Metanephros (tissue), 2 donors: ENCODE measurements at places on chromosomes 11 and 22. TPM values are rescaled to one million over a fixed set of nuclear protein-coding genes. Genes with fewer than 3 reads are reported as not detected.

Gene EI24
- 62.2 TPM for total RNA-seq

Gene C1QTNF5
- 39.0 TPM for total RNA-seq

Gene SYT7
- total RNA-seq: 7.2 TPM

Gene MS4A7
- total RNA-seq: 13.0 TPM

Gene OR6A2
- total RNA-seq: 0.41 TPM

Gene SCUBE2
- 13.6 TPM for total RNA-seq

Gene PGA4
- 5.0 TPM for total RNA-seq

Gene LAYN
- 7.9 TPM for total RNA-seq

Gene PATE1
- total RNA-seq: not detected

Gene TPBGL
- 0.06 TPM for total RNA-seq

Gene POTEH
- not detected for total RNA-seq

Gene SORL1
- 67.6 TPM for total RNA-seq

Gene SYVN1
- 22.3 TPM for total RNA-seq

Gene CRYBB3
- total RNA-seq: not detected

Gene HPX
- 2.5 TPM for total RNA-seq

Gene PATE4
- not detected for total RNA-seq

Gene SAA4
- not detected for total RNA-seq

Gene LARGE1
- total RNA-seq: 43.6 TPM

Gene TTLL12
- 29.5 TPM for total RNA-seq

Gene TEX12
- 1.3 TPM for total RNA-seq

Gene EHF
- total RNA-seq: 34.0 TPM

Gene ST14
- total RNA-seq: 39.8 TPM

Gene MLC1
- total RNA-seq: 3.0 TPM

Gene KRTAP5-2
- total RNA-seq: not detected

Gene LMO2
- total RNA-seq: 29.8 TPM

Gene PGA3
- 0.23 TPM for total RNA-seq

Gene WBP2NL
- 7.7 TPM for total RNA-seq
